NCI-H2029 treated with DMSO at 0.1 percent for 48 hours (cell line): ENCODE measurements at places on chromosomes 6 and 20.
A peak's percentile ranks its signal among the peaks of the same experiment; 100 is the strongest.

GRCh38 chr6:121393731-121394505, 41.5 kb upstream of the GJA1 start:
- DNase-seq = no peak

DNA sequence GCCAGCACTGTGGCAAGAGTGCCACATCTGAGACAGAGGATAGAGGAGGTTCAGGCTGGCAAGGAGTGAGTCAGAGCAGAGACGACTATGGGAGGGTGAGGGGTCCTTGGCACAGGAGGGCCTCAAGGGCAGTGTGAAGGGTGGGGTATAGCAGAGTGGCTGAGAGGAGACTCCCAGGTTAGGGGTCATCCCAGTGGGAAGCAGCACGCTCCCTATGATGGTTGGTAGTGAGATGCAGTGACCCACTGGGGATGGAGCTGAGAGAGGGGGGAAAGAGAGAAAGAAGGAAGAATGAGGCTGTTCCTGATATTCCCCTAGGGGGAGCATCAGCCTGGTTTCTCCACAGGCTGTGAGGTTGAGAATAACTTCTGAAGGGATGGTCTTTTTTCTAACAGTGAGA, 97.3 kb downstream of the INSM1 start:
- no peak for DNase-seq

DNA sequence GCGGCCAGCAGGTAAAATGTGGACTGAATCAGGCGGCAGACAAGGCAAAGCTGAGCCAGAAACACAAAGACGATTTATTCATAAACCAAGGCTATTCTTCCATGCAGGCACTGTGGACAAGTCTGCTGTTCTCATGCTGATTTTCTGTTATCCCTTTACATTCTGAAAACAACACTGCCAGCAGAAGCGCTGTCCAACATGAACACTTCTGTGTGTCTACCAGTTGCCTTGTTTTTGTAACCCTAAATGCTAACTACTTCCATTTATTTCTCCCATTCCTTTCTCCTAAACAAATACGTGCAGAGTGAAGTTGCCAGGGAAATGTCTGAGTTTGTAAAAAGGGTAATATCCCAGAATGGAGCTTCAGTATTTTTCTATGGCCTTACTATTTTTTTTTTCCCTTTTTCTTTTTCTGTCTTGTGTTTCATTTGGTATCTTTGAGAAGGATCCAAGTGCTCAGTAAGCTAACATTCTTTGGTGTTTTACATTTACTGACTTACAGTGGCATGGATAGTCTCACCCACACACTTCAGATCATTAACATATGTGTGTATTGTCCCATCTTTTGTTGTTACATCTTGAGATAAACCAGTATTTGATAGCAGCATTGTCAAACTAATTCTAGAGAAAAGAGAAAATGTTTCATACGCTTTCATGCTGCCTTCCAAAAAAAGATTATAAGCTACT, 1308.9 kb upstream of the MAP3K7 start:
- DNase-seq = no peak

DNA sequence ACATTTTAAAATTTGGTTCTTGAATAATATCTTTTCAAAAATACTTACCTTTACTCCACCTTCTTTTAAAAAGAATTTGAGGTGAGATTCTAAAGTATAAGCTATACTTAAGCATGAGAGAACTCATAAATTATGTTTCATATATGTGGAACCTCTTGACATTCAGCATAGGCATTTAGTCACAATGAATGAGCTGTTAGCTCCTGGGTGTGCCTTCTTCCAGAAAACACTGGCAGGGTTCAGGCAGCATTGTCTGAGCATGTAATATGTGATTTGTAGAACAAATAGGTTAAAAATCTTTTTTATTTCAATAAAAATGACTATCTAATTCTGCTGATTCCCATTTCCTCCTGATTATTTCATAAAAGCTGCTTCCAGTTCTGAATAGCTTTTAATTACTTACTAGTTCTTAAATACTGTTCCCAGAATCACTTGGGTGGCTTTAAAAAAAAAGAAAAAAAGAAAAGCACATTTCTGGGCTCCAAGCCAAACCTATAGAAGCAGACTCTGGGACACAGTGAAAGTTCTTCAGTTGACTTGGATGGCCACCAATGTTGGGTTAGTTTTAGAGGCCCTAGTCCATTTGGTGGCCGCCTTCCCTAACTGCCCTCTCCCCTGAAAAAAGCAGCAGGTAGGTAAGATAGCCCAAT, 20.2 kb downstream of the RNF8 start:
- DNase-seq = peak; percentile 15

DNA sequence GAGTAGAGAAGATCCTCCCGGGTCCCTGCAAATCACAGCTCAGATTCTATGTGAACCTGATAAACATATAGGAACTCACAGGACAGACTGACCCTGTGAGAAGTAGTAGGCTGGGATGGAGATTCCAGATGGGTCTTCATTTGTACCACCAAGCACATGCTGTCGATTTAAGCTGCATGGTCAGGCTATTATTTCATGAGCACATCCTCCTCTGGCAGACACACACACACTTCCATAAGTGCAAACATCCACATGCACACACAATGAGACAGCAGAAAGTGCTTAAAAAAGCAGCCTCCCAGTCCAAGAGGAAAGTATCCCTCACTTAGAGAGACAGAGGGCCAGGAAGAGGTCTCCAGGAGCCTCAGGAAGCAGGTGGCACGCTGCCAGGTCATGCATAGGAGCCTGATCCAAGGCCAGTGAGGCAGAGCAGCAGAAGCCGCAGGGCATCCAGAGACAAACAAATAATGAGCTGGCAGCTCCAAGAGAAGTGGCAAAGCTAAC, 131.8 kb downstream of the UNC5CL start:
- DNase-seq = peak; percentile 79

GRCh38 chr20:17281478-17281877, 54.6 kb downstream of the PCSK2 start:
- no peak for DNase-seq

- no peak for DNase-seq
Measured at GRCh38 chr6:15602154-15602553, 60.7 kb downstream of the DTNBP1 start.
